ENCODE measurements at places on chromosomes 2 and 18.

GRCh38 chr2:38723173-38723572 lies 28.0 kb downstream of the SRSF7 start:
- DNase-seq = no peak

DNA sequence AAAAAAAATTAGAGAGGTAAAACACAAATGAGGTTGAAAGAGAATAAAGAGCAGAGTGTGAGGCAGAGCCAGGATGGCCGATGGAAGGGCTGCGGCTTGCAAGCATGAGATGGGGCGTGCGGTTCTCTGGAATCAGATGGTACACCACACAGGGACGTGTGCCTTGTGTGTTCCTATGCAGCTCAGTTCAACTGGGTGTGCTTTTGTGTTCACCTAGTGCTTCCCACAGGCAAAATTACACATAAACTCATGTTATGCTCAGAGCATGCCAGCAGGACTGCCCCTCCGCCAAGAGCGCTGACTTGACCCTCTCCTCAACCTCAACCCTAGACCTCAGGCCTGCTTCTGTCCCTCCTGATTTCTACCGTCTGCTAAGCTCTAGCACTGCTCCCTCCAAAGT lies 24.4 kb downstream of the STARD7 start:
- DNase-seq = no peak

- DNase-seq = no peak
Measured at GRCh38 chr2:2455151-2455550, 124.1 kb upstream of the MYT1L start.

GRCh38 chr2:106959975-106960682 lies 74.2 kb upstream of the ST6GAL2 start:
- no peak for DNase-seq

DNA sequence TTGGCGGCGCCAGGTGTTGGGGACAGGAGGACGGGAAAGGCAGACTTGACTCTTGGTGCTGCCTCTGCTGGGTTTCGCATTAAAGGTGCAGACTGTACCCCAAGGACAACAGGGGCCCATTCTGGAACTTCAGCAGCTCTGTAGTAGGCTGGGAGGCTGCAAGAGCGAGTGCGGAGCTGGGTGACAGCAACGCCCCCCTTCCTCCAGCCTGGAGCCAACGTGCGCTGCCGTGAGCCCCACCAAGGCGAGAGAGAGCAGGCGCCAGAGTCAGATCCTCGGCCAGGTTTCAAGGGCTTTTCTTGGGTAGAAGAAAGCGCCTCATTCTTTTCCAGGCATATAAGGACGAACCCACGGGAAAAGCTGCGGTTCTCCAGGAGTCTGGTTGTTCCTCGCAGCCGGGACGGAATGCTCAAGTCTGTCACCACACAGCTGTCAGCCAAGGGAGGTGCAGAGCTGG lies 1.9 kb downstream of the DOK6 start:
- DNase-seq = no peak

GRCh38 chr2:24471662-24472061 lies 19.4 kb upstream of the NCOA1 start:
- no peak for DNase-seq

- DNase-seq = no peak
Measured at GRCh38 chr2:38534746-38535403, 67.9 kb downstream of the HNRNPLL start.

DNA sequence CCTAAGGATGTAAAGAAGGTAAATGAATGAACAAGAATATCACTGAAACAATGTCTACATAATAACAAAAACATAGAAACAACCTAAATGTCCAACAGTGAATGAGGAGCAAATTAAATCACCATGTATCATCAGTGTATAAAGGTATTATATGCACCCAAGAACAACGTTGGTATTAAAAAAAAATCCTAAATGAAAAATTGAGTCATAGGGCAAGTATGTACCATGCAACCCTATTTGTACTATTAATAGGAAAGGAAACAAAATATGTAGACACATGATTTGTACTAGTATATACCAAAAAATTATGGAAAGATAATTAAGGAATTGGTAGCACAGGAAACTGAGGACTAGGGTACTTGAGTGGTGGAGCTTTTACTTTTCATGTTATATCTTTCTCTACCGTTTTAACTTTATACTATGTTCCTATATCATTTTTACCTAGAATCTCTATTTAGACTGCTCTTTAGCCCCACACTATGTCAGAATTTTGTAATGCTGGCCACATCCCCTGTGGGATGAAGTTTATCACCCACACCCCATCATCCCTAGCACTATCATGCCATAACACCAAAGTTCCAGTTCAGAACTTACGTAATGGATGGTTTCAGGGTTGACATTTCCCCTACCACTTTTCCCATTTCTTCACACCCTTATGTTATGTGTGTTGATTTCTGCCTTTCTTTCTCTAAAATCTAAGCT lies 25.6 kb downstream of the IKZF2 start:
- no peak for DNase-seq

DNA sequence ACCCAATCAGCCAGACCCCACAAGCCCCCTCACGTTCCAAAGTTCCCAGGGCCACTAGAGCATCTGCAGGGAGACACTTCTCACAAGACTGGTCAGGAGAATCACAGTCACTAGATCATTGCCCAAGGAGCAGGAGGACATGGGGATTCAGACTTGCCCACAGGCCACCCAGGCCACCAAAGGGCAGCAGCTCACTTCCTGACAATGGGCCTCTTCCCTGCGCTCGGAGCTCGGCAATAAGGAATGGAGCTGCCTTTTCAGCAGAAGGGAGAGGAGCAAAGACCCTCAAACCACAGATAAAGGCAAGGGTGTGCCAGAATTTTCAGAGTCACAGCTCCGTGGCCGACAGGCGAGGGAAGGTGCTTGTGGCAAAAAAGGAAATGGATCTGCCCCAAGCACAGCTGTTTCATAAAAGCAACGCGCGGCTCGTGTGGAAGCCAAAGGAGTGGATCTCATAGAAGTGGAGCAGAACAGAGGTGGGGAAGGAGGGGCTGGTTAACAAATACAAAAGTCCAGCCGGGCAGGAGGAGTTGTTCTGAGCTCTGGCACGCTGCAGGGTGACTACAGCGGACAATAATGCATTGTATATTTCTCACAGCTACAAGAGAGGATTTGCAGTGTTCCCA lies 72.1 kb downstream of the EDAR start:
- DNase-seq = no peak

DNA sequence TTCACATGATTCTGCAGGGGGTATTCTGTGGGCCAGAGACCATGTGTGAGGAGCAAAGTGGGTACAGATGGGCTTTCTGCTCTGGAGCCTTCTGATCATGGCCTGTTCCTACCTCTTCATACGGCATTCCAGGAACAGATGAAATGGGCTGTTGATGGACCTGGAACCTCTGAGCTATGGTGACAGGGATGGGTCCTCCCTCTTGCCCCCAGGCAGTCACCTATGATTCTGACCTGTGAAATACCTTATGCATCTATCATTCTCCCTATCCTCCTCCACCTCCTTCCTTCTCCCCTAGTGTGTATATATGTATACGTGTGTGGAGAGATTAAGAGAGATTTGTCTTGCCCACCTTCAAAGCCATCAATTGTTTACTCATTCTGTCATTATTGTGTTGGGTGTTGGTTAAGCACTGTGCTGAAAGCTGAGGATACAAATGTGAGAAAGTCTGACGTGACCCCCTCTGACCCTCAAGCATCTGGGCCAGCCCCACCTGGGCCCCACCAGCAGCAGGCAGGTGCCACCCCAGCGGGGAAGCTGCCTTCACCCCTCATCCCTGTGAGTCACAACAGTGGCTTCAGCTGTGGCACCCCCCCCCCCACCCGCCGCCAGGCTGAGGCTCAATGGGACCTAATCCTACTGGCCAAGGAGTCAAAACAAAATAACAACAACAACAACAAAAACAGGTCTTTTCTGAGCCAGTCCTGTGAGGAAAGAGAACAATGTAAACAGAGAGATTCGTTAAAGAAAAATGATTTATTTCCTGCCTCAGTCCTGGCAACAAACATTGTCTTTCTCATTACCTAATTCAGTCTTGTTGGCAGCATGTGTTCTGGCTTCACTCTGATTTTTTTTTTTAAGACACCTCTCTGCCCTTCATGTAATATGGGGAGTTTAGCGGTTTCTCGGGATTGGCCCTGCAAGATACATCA lies 103.8 kb upstream of the CDC42EP3 start:
- no peak for DNase-seq

DNA sequence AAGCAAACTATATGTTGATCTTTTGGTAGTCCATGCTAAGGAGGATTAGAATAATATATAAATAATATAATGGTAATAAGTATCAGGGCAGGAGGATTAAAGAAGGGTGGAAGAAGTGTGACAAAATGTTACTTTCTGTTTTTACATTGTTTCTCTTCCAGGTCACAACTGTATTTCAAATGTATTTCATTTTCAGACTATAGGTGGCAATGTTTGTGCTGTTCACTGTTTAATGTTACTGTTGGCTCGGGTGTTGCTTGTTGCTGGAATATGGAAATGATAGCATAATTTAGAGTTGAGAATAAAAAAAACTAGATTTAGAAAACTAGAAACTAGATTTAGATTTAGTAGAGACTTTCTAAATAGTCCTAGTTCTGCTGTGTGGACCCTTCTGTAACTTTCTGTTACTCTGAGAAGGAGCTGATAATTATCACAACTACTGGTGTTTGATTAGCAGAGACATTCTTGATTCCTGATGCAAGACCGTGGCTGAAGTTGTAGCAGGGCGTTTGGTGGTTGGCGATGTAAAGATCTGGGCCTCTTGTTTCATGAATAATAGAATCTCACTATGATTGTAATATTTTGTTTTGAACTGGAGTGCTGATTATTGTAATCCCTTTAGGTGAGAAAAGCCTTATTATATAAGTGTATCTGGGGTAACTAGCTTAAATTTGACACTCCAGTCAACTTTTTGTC lies 7.9 kb downstream of the NEDD4L start:
- no peak for DNase-seq

DNA sequence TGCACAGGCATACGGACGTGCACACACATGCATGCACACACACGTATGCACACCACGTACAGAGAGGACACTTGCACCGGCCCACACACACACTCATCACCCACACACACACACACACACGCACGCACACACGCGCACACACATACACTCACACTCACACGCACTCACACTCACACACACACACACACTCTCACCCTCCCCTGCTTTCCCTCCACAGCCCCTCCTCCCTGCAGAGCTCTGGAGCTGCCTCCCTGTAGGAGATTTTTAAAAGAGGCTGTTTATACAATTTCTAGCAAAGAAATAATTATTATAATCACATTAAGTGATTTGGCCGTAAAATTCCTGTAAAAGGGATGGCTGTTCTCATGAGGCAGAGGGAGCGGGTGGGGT lies 36.5 kb upstream of the SNED1 start:
- no peak for DNase-seq

GRCh38 chr2:35220461-35220860 lies 1135.1 kb upstream of the CRIM1 start:
- no peak for DNase-seq

- no peak for DNase-seq
Measured at GRCh38 chr2:36441816-36442215, 86.2 kb downstream of the CRIM1 start.

DNA sequence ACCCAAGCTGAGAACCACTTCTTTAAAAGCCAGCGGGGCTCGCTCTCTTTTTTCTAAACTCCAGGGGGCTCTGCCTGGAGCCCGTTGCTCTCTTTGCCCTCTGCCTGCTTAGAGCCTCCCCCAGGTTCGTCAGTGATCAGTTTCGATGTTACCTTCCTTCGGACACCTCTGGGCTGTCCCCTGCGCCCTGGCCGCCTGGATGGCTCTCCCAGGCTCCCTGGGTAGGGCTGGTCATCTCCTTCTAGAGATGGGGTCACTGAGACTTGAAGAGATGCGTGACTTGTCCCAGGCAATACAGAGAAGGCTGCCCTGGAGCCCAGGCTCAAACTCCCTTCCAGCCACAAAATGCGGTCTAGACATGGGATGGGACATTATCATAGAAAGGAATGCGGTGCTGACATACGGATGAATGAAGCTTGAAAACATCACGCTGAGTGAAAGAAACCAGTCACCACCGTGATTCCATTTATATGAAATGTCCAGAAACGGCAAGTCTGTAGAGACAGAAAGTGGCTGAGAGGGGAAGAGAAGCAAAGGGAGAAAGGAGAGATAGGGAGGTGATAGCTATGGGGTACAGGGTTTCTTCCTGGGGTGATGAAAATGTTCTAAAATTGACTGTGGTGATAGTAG lies 14.6 kb downstream of the KCNF1 start:
- DNase-seq = no peak

- no peak for DNase-seq
Measured at GRCh38 chr18:13643261-13643751, 83.1 kb downstream of the FAM210A start.

GRCh38 chr2:22626621-22627020 lies 758.4 kb upstream of the KLHL29 start:
- DNase-seq = no peak

- DNase-seq = no peak
Measured at GRCh38 chr2:176960736-176961520, 251.7 kb upstream of the HNRNPA3 start.

- no peak for DNase-seq
Measured at GRCh38 chr2:152716805-152717227, 445 bp downstream of the PRPF40A start.

DNA sequence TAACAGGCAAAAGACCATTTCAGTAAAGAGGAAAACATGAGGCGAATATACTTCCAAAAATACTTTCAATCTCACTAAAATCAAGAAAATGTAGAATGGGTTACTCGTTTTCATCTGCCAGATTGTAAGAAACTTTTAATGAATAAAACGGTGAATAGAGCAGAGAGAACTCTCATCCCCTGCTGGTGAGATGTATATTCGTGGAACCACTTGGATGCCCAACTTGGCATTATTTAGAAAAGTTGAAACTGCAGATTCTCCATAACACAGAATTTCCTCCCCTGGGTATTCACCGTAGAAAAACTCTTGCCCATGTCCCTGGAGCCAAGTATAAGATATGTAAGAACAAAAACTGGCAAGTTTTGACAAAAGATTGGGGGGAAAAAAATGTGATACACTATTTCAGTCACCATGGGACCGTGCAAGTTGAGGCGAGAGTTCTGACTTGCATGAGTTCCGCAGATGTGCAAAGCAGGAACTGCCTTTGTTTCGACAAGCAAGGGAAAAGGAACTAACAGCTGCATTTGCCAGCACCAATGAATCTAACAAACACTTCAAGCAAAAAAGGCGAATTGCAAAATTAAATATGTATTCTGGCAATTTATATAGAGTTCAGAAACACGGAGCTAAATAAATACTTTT lies 14.8 kb downstream of the TIMM21 start:
- DNase-seq = no peak

DNA sequence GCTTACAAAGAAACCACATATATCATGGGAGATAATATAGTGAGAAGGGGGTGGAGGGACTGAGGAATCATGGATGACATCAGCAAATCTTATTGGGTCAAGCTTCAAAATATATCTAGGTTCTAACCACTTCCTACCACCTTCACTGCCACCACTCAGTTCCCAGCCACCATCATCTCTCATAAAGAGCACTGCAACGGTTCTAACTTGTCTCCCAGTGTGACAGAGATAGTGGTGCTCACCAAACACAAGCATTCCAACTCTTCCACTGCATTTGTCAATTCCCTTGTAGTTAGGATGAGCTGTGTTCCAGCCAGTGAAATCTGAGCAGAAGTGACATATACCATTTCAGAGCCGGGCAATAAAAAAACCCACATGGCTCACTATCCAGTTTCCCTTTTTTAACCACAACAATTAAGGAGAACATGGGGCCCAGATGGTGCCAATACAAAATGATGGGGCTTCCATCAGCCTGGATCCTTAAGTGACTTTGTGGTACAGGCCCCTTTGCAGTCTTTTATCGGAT lies 318.1 kb downstream of the NBAS start:
- DNase-seq = no peak

All from NCI-H2081 treated with DMSO at 0.1 percent for 48 hours (cell line).